ENCODE measurements at places on chromosomes 1 and 21. TPM values are rescaled to one million over a fixed set of nuclear protein-coding genes. Genes with fewer than 3 reads are reported as not detected.

DNA sequence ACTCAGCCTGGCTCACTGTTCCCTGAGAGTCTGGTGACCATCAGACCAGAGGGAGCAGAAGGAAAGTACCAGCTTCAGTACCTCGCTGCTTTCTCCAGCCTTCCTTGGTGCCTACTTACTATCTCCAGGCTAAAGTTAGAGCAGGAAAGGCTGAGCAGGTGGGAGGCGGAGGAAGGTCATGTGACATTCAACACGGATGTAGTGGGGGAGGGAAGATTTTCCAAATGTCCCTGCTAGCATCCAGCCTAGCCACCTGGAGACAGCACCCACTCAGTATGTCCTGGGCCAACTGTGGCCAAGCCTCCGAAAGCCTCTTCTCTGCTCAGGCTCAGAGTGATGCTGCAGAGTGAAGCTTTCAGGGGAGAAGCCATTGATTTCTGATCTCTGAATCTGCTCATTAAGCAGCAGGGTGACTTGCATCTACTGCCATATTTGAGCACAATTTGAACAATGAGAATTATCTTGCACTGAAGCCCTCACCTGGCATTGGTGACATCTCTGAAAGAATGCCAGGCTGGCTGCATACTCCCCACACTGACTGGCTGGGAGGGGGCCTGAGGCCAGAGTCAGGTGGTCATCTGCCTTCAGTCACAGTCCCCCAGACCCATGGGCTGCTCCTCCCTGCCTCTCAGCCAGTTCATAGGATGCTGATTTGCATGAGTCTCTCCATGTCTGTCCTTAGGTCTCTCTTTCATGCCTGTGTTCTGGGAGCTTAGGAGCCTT, 86.2 kb downstream of the KCND3 start:
- H3K4me1 ChIP-seq = no peaks in the 10 kb centered on the region
- no peak overlapping the region for H3K27ac ChIP-seq
- H3K27me3 ChIP-seq = no peaks in the 10 kb centered on the region
- no peak for DNase-seq
- H3K4me3 ChIP-seq = no peak overlapping the region

Gene NBPF4
- not detected for total RNA-seq

- no peak overlapping the region for H3K27ac ChIP-seq
- no peaks in the 10 kb centered on the region for H3K36me3 ChIP-seq
- no peaks in the 10 kb centered on the region for H3K4me1 ChIP-seq
- H3K27me3 ChIP-seq = peaks cover under 1% of the 10 kb centered on the region
Measured at GRCh38 chr21:35991131-35991530, 69.2 kb downstream of the SETD4 start.

Gene KDF1
- 3.2 TPM for total RNA-seq

GRCh38 chr1:191546803-191547202, 611.5 kb upstream of the RGS18 start:
- H3K4me1 ChIP-seq = no peaks in the 10 kb centered on the region
- no peaks in the 10 kb centered on the region for H3K36me3 ChIP-seq
- H3K27me3 ChIP-seq = no peaks in the 10 kb centered on the region

- no peak overlapping the region for H3K27ac ChIP-seq
- no peak overlapping the region for H3K4me3 ChIP-seq
- DNase-seq = no peak
- no peaks in the 10 kb centered on the region for H3K27me3 ChIP-seq
Measured at GRCh38 chr1:20666146-20666545, 5.0 kb upstream of the DDOST start.

DNA sequence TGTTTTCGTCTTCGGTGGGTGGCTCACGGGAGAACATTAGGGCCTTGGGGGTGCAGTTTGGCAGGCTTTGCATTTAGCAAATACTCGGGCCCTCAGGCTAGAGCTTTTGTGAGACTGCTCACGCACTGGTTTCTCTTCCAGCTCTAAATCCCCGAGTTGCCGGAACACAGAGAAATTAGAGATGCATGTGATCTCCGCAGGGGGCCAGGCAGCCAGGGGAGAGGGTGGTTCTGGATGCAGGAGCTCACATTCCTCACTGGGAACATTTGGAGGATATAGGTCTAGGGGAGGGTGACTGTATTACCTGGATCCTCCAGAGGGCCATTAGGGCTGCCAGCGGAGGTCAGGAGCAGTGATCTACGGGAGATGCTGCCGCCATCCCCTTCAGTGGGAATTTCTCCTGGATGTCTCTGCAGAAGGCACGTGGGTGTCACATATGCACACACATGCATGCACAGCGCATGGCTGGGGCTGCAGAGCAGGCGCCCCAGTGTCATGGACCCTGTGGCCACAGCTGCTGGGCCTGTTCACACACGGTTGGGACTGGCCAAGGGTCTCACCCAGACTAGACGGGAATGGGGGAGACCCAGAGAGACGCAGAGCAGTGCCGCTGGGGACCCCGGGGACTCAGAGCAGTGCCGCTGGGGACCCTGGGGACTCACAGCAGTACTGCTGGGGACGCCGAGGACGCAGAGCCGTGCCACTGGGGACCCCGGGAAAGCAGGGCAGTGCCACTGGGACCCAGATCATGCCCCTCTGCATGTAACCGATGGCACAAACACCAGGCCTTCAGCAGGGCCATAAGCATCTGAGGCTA, 258.7 kb downstream of the CAMTA1 start:
- no peaks in the 10 kb centered on the region for H3K36me3 ChIP-seq
- no peaks in the 10 kb centered on the region for H3K27me3 ChIP-seq
- no peaks in the 10 kb centered on the region for H3K4me1 ChIP-seq
- H3K27ac ChIP-seq = no peak overlapping the region
- no peak for DNase-seq

Gene ACTN2
- total RNA-seq = 0.49 TPM

DNA sequence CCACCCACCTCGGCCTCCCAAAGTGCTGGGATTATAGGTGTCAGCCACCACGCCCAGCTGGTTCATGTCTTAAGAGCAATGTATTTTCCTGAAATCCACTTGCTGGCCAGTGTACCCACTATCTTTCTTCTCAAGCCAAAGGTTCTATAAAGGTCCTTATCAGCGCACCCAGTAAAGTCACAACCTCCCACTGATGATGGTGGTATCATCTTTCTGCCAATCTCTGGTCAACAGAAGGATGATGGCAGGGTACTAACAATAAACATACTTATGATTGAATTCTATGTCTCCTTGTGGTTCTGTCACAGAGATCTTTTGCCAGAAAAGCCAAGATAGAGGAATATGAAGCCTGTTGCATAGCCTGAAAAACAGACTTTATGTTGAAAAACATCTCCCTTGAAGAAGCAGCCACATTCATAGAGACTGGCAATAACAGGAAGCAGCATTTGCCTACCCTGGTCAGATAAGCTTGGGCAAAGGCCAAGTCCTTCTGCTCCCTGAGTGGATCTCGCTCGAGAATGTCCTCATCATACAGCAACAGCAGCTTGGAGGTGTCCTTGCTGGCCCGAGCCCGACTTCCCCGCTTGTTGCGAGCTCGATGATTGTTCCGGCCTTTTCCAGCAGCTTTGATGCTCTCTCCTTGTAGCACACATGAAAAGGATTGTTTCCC, 73.0 kb downstream of the DAP3 start:
- no peak overlapping the region for H3K4me3 ChIP-seq
- no peaks in the 10 kb centered on the region for H3K27me3 ChIP-seq
- no peak overlapping the region for H3K27ac ChIP-seq
